ENCODE measurements at places on chromosomes 16 and 17.
A peak's percentile ranks its signal among the peaks of the same experiment; 100 is the strongest.

GRCh38 chr16:76197900-76198299, 79.3 kb upstream of the CNTNAP4 start:
- DNase-seq, result no peak

- DNase-seq, result no peak
Measured at GRCh38 chr16:54080524-54081008, 206.0 kb downstream of the IRX3 start.

DNA sequence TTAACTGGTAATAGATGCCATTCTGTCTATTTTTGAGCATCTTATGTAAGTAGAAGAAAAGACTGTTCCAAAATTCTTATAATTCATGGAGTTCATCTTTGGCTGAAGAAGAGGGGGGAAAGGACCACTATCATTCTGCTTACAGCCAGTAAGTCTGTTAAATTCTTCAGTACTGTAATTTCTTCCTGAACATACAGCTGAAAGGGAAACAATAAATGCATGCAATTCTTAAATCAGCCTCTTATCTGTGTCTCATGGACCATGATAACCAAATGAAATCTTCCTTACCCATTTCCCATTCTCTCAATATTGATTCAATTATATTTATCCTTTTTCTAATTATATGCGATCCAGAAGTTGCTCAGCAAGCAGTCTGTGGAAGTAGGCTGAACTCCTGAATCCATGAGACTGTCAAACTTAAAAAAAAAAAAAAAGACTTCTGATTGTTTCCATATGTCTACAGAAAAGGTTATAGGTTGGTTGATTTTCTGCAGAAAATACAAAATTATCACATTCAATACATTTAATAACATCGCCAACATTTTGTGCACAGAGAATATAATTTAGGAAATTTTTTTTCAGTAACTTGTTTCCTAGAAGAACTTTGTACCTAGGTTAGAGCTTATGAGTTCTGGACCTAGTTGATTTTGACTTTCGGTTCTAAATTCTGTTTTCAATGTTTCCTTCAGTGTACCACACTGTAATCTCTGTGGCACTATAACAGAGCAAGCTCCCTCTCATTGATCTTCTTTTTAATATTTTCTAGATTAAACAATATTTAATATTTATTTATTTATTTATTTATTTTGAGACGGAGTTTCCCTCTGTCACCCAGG, 1.2 kb upstream of the ABCA9 start:
- no peak for DNase-seq

DNA sequence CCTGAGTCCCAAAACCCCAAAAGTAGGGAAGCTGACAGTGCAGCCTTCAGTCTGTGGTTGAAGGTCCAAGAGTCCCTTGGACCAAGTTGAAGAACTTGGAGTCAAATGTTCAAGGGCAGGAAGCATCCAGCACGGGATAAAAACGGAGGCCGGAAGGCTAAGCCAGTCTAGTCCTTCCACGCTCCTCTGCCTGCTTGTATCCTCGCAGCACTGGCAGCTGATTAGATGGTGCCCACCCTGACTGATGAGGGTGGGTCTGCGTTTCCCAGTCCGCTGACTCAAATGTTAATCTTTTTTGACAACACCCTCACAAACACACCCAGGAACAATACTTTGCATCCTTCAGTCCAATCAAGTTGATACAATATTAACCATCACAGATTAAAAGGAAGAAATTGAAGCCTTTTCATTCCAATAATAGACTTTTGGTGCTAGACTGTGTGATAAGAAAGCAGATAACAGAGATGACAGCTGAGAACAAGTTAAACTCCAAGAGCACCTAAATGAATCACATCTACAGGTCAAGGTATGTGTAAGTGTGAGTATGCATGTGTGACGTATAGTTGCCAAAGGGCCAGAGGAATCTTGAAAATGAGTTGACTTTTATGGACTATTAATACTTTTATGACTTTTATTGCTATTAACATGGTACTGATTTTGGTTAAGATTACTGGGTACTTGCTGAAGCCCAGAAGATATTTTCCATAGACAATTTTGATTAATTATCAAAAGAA, 933.5 kb upstream of the SOX9 start:
- DNase-seq, result no peak

GRCh38 chr17:1753767-1754429, 8.0 kb upstream of the SERPINF1 start:
- no peak for DNase-seq

DNA sequence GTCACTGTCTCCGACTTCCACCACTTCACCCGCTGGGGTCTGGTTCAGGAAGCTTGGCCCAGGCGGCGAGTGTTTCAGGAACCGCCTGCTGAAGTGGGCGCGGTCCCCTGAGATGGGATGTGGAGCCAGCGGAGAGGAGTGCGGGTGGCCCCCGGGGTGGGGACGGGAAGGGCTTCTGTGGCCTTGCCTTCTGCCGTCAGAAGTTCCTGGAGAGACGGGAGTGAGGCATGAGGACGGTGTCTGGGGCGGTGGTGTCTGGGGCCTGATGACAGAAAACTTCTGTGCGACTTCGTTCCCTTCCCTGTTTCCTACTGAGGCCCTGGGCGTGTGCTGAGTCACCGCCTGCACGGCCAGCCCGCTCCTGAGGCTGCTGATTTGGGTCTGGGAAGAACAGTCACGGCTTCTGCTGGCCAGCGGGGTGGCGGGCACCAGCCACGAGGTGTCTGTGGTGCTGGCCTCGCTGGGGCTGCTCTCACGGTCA, 12.3 kb upstream of the NLRC3 start:
- DNase-seq, result no peak

GRCh38 chr16:48279199-48279598, 31.9 kb upstream of the ABCC11 start:
- DNase-seq, result no peak

GRCh38 chr16:75774197-75774596, 47.9 kb upstream of the CPHXL start:
- DNase-seq, result no peak

DNA sequence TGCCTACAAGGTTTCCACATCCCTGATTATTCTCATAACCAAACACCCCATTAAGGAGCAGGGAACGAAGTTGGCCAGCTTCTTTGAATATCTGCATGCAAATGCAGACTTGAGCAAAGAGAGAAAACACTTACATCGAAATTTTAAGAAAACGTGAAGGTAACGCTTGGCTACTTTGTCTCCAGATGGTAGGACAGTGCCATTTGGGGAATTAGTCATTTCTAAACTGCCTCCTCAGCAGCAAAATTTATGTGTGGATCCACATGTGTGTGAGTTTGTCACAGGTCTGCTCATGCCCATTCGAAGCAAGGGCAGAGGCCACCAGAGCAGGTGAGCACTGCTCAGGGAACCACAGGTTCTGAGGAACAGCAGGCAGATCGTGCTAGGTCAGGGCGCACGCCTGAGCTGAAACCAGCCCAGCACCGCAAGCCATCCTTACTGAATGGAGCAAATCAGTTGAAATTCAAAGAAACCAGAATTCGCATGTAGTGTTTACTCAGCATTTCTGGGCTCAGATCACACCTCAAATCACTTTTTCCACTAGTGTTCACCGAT, 80.1 kb downstream of the SOCS1 start:
- DNase-seq, result no peak

- no peak for DNase-seq
Measured at GRCh38 chr16:88378401-88378800, 4.4 kb upstream of the ZNF469 start.

- no peak for DNase-seq
Measured at GRCh38 chr16:745739-746138, 4.9 kb upstream of the CIAO3 start.

DNA sequence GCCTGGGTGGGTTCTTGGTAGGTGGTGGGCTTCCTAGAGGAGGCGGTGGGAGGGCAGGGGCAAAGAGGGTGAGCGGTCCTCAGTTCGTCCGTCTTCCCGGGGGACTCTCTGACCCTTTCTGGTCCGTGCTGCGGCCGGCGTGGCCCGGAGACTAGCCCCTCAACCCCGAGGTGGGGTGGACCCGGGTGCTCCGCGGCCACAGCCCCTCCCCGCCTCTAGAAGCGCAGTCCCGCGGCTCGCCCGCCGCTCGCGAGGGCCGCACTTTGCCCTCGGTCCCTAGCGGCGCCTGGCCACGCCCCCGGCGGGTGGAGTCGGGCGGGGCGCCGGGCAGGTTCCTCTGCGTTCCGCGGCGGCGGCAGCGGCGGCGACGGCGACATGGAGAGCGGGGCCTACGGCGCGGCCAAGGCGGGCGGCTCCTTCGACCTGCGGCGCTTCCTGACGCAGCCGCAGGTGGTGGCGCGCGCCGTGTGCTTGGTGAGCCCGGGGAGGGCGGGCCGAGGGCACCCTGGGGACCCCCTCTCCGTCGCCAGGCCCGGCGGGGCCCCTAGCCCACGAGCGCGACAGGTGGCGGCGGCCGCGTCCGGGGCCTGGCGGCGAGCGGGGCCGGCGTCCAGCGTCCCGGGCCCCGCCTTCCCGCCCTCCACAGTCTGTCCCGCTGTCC, at the start of gene SYNGR2:
SYNGR2 (plus strand) TSS at position 340 of the 661 bp plus-strand sequence; CDS start at position 376, 36 bp downstream.
- peak; percentile 81 for DNase-seq

- no peak for DNase-seq
Measured at GRCh38 chr17:48487221-48487620, 43.6 kb downstream of the HOXB1 start.

- DNase-seq, result peak; percentile 67
Measured at GRCh38 chr17:58330997-58331814, 2.6 kb upstream of the TSPOAP1 start.

DNA sequence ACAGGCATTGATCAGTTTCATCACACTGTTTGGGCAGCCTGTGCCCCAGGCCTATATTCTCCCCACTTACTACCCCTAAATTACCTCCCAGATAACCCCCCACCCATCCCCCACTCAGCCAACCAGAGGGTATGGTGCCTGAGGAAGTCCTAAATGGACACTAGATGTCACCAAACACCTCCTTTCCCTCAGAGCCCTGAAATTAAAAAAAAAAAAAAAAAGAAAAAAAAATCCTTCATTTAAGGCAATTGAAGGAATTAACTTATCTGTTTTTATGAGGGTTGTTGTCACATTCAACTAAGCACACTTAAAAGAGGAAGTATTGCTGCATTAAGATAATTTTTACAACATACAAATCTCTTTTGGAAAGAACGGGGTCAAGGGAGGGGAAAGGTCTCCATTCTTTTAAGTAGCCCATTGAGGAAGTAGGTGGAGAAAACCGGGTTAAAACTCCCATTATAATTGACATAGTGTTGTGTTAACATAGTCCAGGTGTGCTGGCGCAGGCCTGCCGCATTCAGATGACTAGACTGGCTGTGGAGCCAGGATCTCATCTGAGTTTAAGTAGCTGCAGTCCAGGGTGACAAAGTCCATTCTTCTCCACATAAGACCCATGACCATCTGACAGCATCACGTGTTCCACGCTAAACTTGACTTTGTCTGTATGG, 46.3 kb downstream of the SNX11 start:
- DNase-seq, result no peak

- no peak for DNase-seq
Measured at GRCh38 chr17:20223808-20224328, 214.7 kb downstream of the SPECC1 start.

- no peak for DNase-seq
Measured at GRCh38 chr17:42334677-42335076, 46.4 kb downstream of the STAT5A start.

GRCh38 chr16:27449434-27450195, 47.6 kb downstream of the IL21R start:
- DNase-seq, result peak; percentile 48

- DNase-seq, result no peak
Measured at GRCh38 chr16:4663777-4664465, 29.4 kb upstream of the NUDT16L1 start.

DNA sequence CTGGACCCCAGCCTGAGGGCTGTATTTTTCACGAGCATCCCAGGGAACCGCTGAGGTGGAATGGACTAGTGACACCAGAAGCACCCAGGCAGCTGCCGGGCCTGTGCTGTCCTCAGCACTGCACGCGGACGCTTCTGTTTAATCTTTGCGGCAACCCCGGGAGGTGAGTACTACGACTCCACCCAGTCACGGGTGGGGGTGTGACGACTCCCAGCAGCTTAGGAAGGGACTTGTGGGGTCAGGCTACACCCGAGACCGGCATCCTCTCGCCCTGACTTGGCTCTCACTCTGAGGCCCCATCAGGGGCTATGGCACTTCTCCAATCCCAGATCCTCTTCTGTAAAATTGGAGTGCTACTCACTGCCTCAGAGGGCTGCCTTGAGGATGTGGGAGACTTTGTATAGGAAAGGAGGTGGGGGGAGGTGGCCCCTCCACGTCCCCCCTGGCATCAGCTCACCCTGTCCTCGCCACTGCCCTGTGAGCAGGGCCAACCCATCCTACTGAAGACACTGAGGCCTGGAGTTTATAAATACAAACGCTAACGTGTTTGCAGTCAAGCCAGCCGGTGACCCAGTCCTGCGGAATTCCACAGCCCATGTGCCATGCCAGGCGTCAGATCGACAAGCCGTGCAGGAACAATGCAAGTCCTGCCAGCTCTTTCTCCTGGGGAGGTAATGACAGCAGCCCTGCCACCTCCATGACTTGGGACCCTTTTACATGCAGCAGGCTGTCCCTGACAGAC, 44.4 kb downstream of the PPL start:
- no peak for DNase-seq

DNA sequence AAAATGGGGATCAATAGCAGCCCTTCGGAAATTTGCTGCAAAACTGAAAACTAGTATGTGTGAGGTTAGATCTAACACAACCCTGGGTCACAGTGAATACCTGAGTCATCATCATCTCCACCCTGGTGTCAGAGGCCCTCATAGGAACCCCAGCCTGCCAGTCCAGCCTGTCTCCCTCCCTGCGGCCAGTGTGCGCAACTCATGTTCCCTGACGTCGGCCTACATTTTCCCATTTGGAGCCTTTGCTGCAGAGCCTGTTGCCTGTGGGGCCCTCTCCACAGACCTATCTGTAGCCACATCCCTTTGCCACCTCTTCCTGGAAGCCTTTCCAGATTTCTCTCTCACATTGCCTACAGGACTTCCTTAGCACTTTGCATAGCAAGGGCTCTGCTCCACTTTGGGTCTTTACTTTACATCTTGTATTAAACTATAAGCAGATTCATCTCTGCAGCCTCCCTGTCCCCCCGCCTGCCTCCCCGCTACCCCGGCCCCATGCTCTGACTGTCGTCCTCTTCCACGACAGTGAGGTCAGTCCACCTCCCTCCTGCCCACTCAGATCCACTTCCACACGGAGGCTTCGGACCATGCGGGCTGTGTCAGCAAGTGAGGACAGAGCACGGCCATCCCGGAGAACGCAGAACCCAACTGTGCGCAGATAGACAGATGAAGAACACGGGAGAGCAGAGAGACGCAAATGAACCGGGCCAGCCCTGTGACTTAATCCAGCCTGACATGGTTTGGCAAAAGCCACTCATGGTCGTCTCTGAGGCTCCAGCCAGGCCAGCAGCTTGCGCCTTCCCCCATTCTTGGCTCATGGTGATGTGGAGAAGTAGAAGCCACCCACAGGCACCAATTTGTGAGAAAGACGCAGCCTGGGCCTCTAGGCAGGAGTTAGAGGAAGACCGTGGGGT, 31.0 kb downstream of the NGFR start:
- no peak for DNase-seq

GRCh38 chr16:69618307-69618706, 52.5 kb downstream of the NFAT5 start:
- no peak for DNase-seq

- DNase-seq, result no peak
Measured at GRCh38 chr17:71111934-71112333, 942.6 kb downstream of the KCNJ2 start.

Measured in stimulated activated CD4-positive, alpha-beta T cell treated with anti-CD3 and anti-CD28 coated beads, Interleukin-12 subunit alpha, Interleukin-12 subunit beta, amount 100 ng/mL, for 24 hours (primary cell).